Caudate nucleus (tissue), 63 donors: ENCODE measurements at places on chromosomes 6 and 20.

GRCh38 chr20:11522366-11522741 is 395.3 kb upstream of the BTBD3 start:
- no peak for DNase-seq

DNA sequence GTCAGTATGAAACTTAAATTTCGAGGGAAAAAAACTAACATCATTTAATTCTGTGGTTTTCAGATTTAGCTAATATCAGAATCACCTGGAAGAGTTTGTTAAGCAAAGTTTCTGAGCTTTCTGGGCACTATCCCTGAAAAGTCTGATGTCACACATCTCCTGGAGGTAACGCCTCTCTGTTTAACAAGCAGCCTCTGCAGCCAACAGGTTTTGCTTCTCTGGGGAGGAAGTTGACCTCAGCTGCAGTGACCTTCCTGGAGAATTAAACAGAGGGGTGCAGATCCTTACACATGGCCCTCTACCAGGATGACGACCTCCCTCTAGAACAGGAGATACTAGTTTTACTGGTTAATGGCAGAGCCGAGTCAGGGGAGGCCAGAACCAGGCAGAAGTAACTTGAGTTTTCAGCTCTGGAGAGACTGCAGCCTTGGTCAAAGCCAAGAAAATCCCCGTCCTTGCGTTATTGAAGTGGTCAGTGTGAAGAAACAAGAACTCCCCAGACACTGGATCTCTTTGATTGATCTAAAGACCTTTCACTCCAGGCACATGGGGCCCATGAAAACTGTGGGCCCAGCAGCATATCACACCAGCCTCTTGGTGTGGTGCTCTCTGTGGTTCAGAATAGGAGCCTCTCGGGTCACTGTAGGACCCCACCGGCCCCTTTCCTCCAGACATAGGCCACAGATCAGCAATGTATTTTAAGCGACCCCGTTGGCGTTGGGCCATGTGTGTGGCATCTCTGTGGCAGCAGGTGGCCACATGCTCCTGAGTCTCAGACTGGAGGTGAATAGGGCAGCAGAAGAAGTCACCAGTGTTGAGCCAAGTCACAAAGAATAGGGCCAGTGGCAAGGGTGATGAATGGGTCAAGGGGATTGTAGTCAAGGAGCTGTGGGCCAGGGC is 33.4 kb upstream of the CCR6 start:
- DNase-seq = no peak

DNA sequence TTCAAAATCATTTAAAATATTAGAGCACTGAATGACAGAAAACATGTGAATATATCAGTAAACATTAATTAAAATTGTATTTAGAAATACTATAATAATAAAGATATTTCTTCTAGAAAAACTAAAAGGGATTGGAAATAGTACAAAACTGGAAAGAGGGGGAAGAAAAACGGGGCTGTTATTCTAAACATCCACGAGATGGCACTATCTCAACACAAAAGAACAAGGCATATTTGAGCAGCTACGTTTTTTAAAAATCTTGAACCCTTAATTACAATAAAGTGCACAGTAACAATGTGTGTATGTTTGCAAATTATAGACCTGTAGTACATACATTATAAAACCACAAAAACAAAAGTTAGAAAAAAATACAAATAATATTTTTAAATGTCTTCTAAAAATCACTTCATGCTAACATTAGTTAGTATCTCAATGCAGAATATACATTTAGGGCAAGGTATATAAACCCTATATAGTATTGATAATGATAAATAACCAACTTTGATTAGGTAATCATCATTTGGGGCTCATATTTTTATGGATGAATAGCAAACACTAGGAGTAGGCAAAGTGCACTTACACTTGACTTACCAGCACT is 42.5 kb upstream of the PNISR start:
- DNase-seq = no peak

DNA sequence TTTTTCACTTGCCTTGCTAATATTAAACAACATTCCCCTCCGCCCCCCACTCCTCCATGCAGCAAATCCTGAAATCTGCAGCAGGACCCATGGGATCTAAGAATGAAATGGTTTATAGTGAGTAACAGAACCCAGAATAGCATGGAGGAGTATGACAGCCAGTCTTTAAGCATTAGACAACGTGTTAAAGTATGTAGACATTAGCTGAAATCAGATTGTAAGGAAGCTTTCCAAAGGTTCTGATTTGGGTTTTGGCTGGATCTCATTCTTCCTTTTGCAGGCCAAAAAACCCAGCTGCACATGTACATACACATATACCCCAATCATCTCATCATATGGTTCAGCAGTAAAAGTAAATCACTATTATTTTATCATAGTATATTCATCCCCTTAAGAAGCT is 126.5 kb downstream of the GJA10 start:
- no peak for DNase-seq
